NCI-H510A (cell line): ENCODE measurements at places on chromosomes 1 and 21.

- DNase-seq, result no peak
Measured at GRCh38 chr1:226438007-226438406, 30.1 kb upstream of the PARP1 start.

DNA sequence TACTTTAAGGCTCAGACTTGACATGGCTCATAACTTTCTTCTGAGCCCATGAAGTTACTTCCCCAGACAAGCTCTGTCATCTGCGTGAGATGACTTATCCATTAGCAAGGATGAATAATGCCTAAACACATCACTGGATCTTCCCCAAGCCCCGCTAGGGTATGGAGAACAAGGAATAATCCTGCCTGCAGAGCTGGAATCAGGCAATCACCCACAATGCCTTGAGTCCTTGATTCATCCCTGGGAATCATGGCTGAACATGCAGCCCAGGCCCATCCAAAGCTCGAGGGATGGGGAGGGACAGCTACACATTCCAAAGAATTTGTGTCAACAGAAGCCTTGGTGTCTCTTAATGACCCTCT, 131.7 kb downstream of the PSMG1 start:
- no peak for DNase-seq

DNA sequence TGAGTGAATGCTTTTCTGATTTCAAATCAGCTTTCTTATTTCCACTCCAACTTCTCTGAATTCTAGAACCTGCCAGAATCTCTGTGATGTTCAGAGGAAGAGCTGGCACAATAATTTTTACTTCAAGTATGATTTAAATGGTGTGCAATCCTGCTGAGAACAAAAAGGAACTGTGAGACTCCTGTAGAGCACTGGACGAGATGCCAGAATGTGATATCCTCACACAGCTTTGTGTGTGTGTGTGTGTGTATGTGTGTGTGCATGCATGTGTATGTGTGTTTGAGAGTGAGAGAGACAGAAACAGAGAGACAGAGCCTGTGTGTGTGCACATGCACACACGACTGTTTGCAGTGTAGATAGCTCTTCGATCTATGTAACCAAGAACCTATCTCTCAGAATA, 713.6 kb upstream of the ZP4 start:
- DNase-seq, result no peak

DNA sequence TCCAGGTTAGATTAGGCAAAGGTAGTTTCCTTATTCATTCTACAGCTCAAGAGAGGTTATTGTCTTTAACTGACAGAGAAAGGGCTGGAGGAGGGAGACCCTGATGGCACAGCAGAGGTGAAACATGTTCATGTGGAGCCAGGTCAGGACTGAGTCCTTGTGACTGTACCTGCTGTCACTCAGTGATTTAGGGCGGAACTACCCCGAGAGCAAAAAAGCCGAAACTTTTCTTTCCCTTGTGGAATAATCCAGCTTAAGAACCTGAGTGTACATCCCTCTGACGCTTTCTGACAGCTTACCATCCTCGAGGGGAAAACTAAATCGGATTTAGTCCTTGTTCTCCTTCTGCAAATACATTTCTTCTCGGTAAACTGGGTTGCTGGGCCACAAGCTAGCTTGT, 273.2 kb downstream of the BACH1 start:
- DNase-seq, result no peak

GRCh38 chr1:182927693-182928433, 25.1 kb downstream of the SHCBP1L start:
- no peak for DNase-seq

DNA sequence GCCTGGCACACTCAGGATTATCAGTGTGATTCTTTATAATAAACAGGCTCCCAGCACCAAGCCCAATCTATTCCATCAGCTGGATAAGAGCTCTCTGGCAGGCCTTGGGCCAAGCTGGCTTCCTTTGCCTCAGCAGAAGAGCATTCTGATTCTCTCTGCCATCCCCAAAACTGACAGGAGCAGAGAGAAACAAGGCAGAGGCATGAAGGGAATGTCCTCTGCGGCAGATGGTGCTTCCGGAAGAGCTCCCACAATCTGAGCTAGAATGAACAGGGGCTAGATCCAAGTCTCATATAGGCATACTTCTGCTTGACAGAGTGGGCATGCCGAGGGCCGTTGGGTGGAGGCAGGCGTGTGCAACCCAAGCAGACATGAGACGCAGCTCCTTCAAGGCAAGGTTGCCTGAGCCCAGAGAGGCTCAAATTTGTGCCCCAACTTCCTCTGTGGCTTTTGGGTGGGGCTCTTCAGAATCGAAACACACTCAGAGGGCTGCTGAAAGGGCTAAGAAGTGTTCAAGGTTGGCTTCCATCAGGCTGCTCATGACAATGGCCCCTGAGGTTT, 4.0 kb downstream of the CAPN2 start:
- no peak for DNase-seq

GRCh38 chr1:213419401-213420030, 368.5 kb downstream of the RPS6KC1 start:
- no peak for DNase-seq

- DNase-seq, result no peak
Measured at GRCh38 chr1:54795356-54795665, 5.8 kb downstream of the TTC22 start.

- no peak for DNase-seq
Measured at GRCh38 chr1:117780687-117781475, 148.5 kb downstream of the GDAP2 start.

DNA sequence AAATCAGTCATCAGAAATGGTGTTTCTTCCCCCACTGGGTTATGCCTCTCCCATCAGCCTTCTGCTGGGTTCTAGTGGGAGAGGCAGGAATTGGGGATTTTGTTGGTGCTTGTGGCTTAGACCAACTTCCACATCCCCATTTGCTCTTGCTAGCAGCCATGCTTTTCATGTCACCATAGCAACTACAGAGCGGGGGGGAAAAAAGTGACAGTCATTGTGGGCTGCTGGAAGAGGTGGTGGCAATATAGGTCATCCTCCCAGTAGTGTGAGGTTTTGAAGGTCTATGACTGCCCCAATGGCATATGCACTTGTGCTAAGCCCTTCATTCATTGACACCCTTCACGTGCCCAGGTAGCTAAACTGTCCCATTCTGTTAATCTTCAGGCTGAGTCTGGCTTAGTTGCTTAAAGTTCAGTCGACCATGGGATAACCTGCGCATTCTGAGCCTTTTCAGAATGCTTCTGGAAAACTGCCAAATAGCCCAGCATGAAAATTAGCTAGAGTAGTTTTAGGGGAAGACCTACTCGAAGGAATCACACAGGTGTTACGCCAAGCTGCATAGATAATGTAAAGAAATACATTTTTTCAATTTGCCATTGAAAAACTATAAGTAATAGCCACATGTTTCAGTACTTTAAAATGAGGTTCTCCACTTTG, 53.7 kb upstream of the ZNF326 start:
- DNase-seq, result no peak

DNA sequence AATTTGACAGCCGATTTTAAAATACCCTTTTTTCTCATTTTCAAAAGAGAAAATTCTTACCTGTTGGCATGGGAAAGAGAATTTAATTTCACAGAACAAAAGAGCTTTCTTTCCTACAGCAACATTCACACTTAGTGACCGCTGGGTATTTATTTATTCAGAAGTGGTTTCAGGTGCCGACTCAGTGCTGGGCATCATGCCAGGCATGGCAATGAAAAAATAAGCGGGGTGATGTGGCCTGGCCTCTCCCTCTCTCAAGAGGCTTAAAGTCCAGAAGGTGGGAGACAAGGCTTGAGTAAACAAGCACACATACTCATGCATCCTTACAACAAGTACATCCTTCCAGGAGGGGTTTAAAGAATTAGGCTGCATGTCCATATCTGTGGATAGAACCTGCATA, 4.1 kb upstream of the PCP4 start:
- peak; percentile 64 for DNase-seq

DNA sequence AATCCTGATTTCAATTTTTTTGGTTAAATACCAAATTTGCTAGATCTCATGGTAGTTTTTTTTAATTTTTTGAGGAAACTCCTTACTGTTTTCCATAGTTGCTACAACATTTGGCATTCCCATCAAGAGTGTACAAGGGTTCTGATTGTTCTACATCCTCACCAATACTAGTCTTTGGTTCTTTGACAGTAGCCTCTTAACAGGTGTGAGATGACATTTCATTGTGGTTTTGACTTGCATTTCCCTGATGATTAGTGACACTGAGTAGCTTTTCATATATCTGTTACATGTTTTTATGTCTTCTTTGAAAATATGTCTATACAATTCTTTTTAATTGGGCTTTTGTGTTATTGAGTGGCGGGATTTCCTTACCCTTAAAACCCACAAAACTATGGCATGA, 20.9 kb upstream of the RGS13 start:
- DNase-seq, result no peak

- DNase-seq, result peak; percentile 37
Measured at GRCh38 chr1:199551967-199552565, 475.4 kb upstream of the NR5A2 start.

- peak; percentile 20 for DNase-seq
Measured at GRCh38 chr1:180632326-180633056, 669 bp downstream of the XPR1 start.

GRCh38 chr1:168328731-168329364, 48.2 kb downstream of the TBX19 start:
- DNase-seq, result no peak

- DNase-seq, result no peak
Measured at GRCh38 chr1:93148001-93148400, 32.2 kb downstream of the TMED5 start.

DNA sequence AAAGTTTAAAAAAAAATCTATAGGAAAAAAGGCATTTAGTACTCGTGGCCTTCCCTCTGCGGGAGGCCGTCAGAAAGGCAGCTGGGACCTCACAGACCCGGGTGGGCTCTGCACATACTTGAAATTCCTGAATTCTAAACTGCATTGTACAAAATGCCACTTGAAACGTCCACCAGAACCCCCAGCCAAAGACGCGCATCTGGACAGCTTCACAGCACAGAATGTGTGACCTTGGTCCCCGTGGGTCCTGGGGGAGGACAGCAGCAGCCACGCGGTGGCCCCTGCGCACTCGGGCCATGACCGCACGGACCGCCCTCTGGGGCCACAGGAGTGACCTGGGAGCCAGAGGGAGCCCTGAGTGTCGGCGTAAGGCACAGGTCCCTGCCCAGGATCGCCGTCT, 20.6 kb upstream of the MRPS14 start:
- no peak for DNase-seq

DNA sequence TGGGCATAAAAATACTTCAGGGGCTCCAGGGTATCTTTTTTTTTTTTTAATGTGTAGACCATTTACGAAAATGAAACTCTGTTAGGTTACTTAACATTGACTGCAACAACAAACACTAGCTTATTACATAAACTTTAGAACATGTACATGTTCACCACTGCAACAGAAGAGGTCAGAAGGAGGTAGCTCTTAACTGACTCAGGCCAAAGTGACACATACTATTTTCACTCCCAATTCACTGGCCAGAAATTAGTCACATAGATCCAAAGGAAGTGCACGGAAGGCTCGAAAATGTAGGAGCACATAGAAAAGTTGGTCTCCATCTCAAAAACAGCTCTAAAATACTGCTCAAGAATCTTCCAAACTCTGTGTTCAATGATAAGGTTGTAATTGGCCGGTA, 107.2 kb downstream of the AKT3 start:
- DNase-seq, result no peak

- peak; percentile 17 for DNase-seq
Measured at GRCh38 chr1:78176448-78176847, 130.7 kb downstream of the GIPC2 start.

DNA sequence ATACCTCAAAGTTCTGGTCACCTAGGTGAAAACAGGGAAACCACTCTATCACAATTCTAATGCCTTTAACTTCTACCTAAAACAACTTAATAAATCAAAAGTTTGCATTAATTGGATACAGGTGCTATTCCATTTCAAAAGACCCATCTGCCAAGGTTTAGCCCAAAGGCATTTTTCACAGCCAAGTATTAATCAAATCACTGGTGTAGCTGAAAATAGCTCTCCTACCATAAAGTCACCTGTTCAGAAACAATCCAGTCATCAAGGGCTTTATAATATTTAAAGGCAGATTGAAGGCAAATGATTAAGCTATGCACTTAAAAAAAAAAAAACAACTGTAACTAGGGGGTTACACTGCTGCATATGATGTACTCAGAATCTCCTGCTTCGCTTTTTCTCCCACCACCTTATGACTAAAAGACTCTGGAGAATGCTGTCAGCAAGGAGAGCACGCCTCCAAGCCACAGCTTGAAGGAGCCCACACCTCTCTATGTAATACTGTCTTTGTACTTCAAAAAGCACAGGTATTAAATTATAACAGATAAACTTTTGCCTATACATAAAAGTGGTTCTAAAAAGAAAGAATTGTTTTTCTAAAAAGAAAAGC, 20.5 kb downstream of the KIAA0319L start:
- DNase-seq, result no peak

DNA sequence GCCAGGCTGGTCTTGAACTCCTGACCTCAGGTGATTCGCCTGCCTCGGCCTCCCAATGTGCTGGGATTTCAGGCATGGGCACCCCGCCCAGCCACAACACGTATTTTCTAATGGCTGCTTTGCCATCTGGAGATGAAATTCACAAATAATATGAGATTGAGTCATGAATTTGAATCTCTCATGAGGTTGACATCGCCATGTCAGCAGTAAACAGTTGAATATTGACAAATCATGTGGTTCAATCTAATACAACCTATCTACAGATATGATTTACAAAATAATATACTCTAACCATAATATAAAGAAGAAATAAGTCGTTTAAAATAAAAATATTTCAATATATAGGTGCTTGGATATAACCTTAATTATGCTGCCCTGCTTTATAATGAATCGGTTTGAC, 42.1 kb downstream of the MYOM3 start:
- no peak for DNase-seq

DNA sequence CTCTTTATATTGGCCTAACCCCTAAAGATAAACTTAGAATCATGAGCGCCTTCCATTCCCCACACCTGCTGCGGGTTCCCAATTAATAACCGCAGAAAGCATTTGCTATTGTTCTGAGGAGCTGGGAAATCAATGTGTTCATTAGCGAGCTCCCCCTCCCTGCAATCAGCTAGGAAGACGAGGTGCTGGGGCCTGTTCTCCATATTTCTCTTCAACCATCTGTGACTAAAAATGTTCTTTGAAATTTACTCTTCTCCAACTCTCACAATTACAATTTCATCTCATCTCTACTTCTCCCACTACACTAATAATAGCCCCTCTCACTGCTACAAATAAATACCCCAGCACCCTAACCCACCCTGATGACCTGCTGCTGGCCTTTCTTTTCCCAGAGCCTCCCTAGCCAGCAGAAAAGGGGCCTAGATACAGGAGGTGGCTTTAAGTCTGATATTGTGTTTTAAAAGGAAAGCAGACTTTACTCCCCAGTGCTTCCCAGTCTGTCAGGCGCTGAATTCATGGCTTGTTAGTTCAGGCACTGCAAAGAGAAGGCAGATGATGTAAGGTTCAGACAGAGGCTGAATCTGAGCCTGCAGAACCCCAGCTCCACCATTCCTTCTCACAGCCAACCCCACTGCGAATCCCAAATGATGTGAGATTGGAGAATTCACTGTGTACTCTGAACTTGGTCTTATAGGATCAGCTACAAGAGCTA, 477.5 kb upstream of the DAB1 start:
- DNase-seq, result no peak

DNA sequence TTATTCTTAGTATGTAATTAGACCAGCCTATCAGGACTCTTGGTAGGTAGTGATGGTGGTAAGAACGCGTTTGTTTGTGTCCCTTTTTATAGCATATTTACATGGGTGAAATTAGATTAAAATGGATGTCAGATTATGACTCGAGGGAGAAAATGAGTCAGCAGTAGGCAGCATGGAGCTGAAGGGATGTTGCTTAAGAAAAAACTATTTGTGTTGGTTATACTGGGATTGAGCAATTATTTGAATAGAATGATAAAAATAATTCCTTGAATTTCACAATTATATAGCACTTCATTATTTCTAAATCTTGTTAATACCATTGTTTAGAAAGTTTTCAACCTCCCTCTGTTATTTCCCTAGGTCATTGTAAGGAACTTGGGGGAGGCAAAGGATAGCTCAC, 348.8 kb downstream of the RYR2 start:
- DNase-seq, result no peak
